ENCODE measurements at places on chromosomes 4 and X.
A peak's percentile ranks its signal among the peaks of the same experiment; 100 is the strongest.

GRCh38 chr4:105306158-105306781 is 159.6 kb downstream of the TET2 start:
- peak; percentile 37 for DNase-seq

- DNase-seq = no peak
These were observed 198.4 kb downstream of the GLUD2 start for GRCh38 chrX:121245763-121246162.

- no peak for DNase-seq
These were observed 171.2 kb downstream of the TMA16 start for GRCh38 chr4:163665521-163666331.

GRCh38 chr4:135204311-135204710 is 1002.7 kb upstream of the PABPC4L start:
- DNase-seq = no peak

DNA sequence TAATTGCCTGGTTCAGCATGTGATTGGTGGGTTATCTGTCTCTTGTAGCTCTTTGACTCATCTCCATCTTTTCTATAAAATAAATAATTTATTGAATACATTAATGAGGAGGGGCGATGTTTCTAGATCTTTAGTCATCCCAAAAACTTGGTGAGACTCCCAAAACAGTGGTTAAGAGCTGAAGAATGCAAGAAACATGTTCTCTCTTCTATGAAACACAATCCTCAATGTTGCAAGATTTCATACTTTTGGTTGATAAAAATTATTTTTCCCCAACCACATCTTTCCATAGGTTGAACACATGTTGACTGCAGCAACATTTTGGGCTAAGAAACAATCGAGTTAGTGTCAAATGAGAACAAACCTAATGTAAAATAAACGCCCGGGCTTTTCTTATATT is 1.2 kb upstream of the TMEM47 start:
- no peak for DNase-seq

DNA sequence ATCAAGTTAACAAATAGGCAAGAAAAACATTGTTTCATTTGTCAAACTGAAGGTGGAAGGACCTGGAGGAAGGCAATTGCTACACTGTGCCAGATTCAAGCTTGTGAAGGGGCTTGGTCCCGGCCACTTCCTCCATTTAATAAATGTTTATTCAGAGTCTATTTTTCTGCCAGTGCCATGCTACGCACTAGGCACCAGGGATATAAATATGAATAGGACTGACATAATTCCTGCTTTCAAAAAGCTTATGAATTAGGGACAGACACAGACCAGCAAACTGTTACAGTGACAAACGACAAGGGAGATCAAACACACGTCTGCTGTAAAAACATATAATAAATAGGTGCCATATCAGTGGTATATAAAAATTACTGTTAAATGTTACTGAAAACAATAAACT is 571 bp downstream of the TLR6 start:
- no peak for DNase-seq

Data from activated CD8-positive, alpha-beta memory T cell treated with anti-CD3 and anti-CD28 coated beads for 4 hours (primary cell).